ENCODE measurements at places on chromosomes 7 and 10. TPM values are rescaled to one million over a fixed set of nuclear protein-coding genes. Genes with fewer than 3 reads are reported as not detected.

The LBX1 gene
- total RNA-seq = not detected

The ARMC3 gene
- total RNA-seq = under 0.01 TPM

The NKX1-2 gene
- total RNA-seq = 2.1 TPM

The ZNF239 gene
- total RNA-seq = 2.6 TPM

The MINDY4 gene
- total RNA-seq = 1.1 TPM

The TNRC18 gene
- total RNA-seq = 53.0 TPM

The ZNF727 gene
- total RNA-seq = 0.53 TPM

The SP8 gene
- total RNA-seq = not detected

The TNPO3 gene
- 75.1 TPM for total RNA-seq

The FAM25A gene
- 4.7 TPM for total RNA-seq

The EPO gene
- total RNA-seq = not detected

The DLG5 gene
- 45.3 TPM for total RNA-seq

The PILRA gene
- total RNA-seq = not detected

The ANTXRL gene
- total RNA-seq = not detected

The LIPK gene
- 0.13 TPM for total RNA-seq

The MCM10 gene
- 0.38 TPM for total RNA-seq

The MMS19 gene
- total RNA-seq = 38.2 TPM

The SFTPA1 gene
- not detected for total RNA-seq

The DLX5 gene
- total RNA-seq = 0.13 TPM

The C10orf95 gene
- 2.9 TPM for total RNA-seq

The TAS2R38 gene
- not detected for total RNA-seq

The SPDYE8 gene
- not detected for total RNA-seq

The ORAI2 gene
- total RNA-seq = 6.9 TPM

The CCDC172 gene
- total RNA-seq = not detected

The STEAP4 gene
- total RNA-seq = 3.9 TPM

The CLRN3 gene
- not detected for total RNA-seq

Data from bronchial epithelial cell (primary cell).